Purkinje cell (primary cell): ENCODE measurements at places on chromosomes 13 and 19. TPM values are rescaled to one million over a fixed set of nuclear protein-coding genes. Genes with fewer than 3 reads are reported as not detected.

SIGLECL1 gene
- not detected in 2 replicates for polyA plus RNA-seq

CHAMP1 gene
- polyA plus RNA-seq: 5.0 and 5.7 TPM in 2 replicates

MYO1F gene
- polyA plus RNA-seq: 0.29 and 1.5 TPM in 2 replicates

COX6B2 gene
- not detected in 2 replicates for polyA plus RNA-seq

SBK2 gene
- polyA plus RNA-seq: not detected in 2 replicates

HCN2 gene
- polyA plus RNA-seq: 0.38 TPM in 1 of 2 replicates, not detected in the other

PSG11 gene
- not detected in 2 replicates for polyA plus RNA-seq

CDC42EP5 gene
- not detected in 2 replicates for polyA plus RNA-seq

SPRED3 gene
- polyA plus RNA-seq: 0.62 and 1.1 TPM in 2 replicates

OR10H1 gene
- polyA plus RNA-seq: not detected in 2 replicates

EFNA2 gene
- not detected in 2 replicates for polyA plus RNA-seq

PIAS4 gene
- 0.59 and 1.2 TPM in 2 replicates for polyA plus RNA-seq

ERICH6B gene
- 1.3 TPM in 1 of 2 replicates, not detected in the other for polyA plus RNA-seq

KCNC3 gene
- polyA plus RNA-seq: 6.7 and 9.1 TPM in 2 replicates

PLVAP gene
- not detected in 2 replicates for polyA plus RNA-seq

CLEC17A gene
- polyA plus RNA-seq: not detected in 2 replicates

KLK10 gene
- polyA plus RNA-seq: 0.16 and 3.9 TPM in 2 replicates

KIR3DL2 gene
- not detected in 2 replicates for polyA plus RNA-seq

FARP1 gene
- polyA plus RNA-seq: 4.8 and 19.4 TPM in 2 replicates

MYBPC2 gene
- not detected in 2 replicates for polyA plus RNA-seq

C19orf38 gene
- polyA plus RNA-seq: not detected in 2 replicates

CYP4F8 gene
- not detected in 2 replicates for polyA plus RNA-seq

KLF1 gene
- not detected in 2 replicates for polyA plus RNA-seq

LILRB4 gene
- polyA plus RNA-seq: not detected in 2 replicates

ZBTB32 gene
- not detected in 2 replicates for polyA plus RNA-seq
